Activated CD4-positive, alpha-beta T cell treated with anti-CD3 and anti-CD28 coated beads, Interleukin-2, amount 50 U/mL, for 4 hours (primary cell): ENCODE measurements at places on chromosomes 11 and 22.

- DNase-seq, result no peak
Observed at GRCh38 chr11:42595876-42596275, 715.9 kb upstream of the API5 start.

- DNase-seq, result no peak
Observed at GRCh38 chr11:78622666-78623065, 48.0 kb upstream of the NARS2 start.

DNA sequence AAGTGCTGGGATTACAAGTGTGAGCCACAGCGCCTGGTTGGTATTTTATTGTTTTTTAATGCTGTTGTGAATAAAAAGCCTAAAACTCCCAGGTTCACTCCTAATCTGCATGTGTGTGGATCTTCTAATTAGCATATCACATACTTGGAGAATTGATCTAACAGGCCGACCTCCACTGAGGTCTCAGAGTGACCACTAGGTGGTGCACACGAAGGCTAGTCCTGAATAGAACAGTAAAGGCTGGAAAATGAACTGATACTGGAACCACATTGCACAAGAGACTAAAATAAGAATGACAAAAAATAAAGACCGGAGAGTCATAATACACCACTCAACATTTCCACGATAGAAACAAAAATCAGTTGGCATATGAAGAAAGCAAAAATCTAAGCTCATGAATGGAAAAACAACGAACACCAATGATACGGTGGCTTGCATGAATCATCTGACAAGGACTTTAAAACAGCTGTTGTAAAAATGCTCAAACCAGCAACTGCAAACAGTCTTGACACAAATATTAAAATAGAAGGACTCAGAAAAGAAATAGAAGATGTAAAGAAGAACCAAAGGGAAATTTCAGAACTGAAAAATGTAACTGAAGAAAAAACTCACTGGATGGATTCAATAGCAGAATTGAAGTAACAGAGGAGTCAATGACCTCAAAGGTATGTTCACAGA, 19.2 kb downstream of the PIM3 start:
- no peak for DNase-seq

- no peak for DNase-seq
Observed at GRCh38 chr11:77636731-77637344, 756 bp downstream of the CLNS1A start.

DNA sequence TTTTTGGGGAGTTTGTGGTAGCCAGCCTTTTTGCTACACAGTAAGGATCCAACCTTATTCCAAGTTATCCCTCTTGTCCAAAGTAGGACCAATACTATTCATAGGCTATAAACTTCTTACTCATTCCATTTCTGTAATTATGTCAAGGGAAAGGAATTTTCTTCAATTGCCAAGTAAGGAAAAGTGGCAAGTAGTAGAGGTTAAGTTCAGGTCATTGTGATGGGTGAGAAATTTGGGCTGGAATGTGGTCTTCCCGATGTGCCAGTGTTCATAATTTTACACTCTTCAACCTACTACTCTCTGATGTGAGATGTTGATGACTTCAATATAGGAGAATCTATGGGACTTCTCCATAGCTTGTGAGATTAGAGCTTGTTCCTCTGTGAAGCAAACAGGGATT, 648.8 kb downstream of the METTL15 start:
- DNase-seq, result no peak

DNA sequence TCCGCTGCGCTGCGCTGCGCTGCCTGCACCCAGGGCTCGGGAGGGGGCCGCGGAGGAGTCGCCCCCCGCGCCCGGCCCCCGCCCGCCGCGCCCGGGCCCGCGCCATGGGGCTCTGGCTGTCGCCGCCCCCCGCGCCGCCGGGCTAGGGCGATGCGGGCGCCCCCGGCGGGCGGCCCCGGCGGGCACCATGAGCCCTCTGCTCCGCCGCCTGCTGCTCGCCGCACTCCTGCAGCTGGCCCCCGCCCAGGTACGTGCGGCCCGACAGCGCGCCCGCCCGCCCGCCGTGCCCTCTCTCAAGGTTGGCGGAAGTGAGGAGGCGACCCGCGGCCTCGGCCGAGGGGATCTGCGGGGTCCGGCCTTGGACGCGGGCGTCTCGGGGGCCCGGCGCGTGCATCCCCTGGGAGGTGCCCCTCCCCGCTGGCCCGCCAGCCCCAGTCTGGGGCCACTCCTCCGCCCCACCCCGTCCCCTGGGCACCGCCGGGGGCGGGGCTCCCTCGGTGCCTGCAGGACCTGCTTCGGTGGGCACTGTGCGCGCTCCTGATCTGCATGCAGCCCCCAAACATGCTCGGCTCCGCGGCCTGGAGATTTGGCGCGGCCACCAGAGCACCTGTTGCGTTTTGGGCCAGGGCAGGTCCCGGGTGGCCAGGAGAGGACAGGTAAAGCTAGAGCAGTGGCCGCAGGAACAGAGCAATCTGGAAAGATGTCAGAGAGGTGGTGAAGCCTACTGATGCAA, 429 bp downstream of the VEGFB start:
- DNase-seq, result no peak

GRCh38 chr11:69958308-69958707, 119.8 kb upstream of the ANO1 start:
- no peak for DNase-seq

- no peak for DNase-seq
Observed at GRCh38 chr11:77375107-77375506, 73.6 kb upstream of the GDPD4 start.

DNA sequence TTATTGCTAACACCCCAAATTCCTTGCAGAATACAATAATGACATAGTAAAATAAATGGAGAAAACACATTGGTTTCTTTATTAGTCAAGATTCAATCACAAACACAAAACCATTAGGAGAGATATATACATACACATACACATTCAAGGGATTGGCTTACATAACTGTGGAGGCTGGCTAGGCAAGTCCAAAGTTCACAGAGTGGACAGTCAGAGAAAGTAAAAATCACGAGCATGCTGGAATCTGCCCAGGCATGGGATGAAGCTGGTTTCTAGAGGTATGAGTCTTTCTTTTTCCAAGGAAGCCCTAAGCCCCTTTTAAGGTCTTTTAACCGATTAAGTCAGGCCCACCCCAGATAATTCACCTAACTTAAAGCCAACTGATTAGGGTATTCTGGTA, 13.6 kb upstream of the OR56B1 start:
- DNase-seq, result no peak

- no peak for DNase-seq
Observed at GRCh38 chr11:123233975-123234334, 38.9 kb upstream of the CLMP start.

- DNase-seq, result peak; percentile 70
Observed at GRCh38 chr11:11028017-11028692, 170.3 kb upstream of the ZBED5 start.

GRCh38 chr11:59158206-59159068, 13.5 kb upstream of the DTX4 start:
- DNase-seq, result peak; percentile 55

GRCh38 chr22:39773976-39774539, 119.5 kb downstream of the ENTHD1 start:
- DNase-seq, result peak; percentile 29

- DNase-seq, result no peak
Observed at GRCh38 chr11:113349528-113349927, 35.1 kb downstream of the TTC12 start.

GRCh38 chr11:29153078-29153477, 863.8 kb downstream of the KCNA4 start:
- DNase-seq, result no peak

- DNase-seq, result peak; percentile 24
Observed at GRCh38 chr22:36986242-36986821, 32.9 kb downstream of the TST start.

DNA sequence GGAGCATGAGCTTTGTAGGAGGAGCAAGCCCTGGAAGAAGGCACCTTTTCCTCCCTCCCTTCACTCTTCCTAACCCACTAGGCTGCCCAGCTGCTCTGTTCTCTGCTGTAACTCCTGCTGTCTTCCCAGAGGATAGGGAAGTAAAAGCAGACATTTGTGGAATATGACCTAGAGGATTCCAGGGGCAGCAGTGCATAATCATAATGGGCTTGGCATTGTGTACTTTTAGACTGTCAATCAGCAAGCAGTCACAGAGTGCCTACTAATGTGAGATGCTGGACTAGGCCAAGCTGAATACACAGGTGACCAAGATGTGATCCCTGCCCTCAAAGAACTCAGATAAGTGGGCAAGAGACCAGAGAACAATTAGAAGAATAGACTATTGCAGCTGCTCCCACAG, 133.0 kb downstream of the NAV2 start:
- no peak for DNase-seq

GRCh38 chr22:40008726-40009291, 14.1 kb downstream of the FAM83F start:
- DNase-seq, result no peak

DNA sequence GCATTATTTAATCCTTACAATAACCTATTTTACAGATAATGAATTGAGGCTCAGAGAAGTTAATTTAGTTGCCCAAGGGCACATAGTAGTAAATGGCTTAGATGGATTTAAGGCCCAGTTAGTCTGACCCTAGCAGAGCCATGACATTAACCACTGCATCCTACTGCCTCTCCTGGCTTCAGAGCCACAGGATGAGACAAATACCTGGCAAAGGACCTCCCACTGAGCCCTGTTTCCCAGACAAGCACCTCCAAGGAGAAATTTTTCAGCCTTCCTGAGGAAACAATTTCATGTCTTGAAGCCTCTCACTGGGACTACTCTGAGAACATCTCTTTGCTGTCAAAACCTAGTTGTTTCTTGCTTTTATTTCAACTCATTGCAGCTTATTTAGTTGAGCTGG, 28.4 kb downstream of the IZUMO1R start:
- DNase-seq, result no peak

GRCh38 chr11:130647371-130647770, 198.9 kb downstream of the ADAMTS15 start:
- DNase-seq, result no peak

DNA sequence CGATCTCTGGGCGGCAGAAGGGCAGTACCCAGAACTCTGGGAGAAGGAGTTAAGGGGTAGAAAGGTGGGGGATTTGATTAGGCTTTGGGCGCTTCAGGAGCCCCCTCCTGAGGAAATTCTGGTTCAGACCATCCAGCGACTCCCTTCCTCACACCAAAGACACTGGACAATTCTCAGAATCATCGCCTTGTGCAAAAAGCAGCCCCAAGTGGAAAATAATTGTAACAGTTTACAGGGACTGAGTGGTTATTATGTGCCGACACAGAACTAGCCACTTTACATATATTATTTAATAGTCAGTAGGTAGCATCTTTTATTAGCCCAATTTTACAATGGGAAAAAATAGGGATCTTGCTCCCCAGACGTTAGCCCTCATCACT, 662 bp upstream of the TRIM3 start:
- no peak for DNase-seq

- no peak for DNase-seq
Observed at GRCh38 chr11:73248526-73249185, 23.5 kb upstream of the P2RY6 start.

DNA sequence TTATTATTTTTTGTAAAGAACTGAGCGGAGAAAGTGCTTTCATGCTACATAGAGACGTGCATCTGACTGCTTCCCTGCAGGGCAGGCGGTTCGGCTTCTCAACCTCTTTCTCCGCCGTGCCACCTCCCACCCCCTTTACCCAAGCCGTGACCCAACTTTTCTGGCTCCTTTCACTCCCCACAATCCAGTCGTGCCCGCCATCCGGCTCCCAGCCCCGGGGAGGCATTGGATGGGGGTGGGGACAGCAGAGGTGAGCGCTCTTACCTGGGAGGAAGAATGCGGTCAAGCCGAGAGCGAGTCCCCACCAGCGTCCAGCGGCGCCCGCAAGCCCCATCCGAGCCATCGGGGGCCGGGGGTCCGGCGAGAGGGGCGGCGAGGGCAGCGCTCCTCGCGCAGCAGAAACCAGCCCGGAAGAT, 781 bp downstream of the NECTIN1 start:
- DNase-seq, result no peak
